SHP77 treated with DMSO at 0.1 percent for 48 hours (cell line): ENCODE measurements at places on chromosomes 11 and 22.

GRCh38 chr22:27724157-27724556 lies 77.4 kb downstream of the MN1 start:
- DNase-seq, result no peak

- DNase-seq, result no peak
These were observed 13.5 kb downstream of the RSF1 start for GRCh38 chr11:77806993-77807392.

- no peak for DNase-seq
These were observed 3.6 kb downstream of the DUSP8 start for GRCh38 chr11:1568441-1568911.

DNA sequence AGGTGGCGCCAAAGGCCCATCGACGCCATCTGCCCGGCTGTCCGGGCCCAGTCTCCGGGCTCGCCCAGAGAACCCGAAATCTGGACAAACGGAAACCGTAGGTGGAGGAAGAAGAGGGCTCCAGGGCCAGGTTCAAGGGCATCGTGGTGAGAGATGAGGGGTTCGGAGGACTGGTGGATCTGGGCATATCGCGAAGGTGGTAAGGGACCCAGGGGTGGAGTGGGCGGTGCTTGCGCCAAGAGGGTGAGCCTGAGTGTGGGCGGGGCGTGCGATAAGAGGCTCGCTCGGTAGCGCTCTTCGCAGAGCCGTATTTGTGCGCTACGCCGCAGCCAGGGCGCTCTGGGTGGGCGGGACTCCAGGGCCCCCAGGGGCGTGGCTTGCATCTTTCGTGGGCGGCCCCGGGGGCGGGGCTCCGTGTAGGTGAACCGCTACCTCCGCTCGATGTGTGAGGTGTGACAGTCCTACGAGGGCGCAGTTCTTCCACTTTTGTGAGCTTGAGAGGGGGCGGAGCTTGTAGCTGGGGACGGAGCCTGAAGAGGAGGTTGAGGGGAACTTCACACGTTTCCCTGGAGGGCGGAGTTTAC lies 4.8 kb downstream of the CD248 start:
- peak; percentile 96 for DNase-seq

DNA sequence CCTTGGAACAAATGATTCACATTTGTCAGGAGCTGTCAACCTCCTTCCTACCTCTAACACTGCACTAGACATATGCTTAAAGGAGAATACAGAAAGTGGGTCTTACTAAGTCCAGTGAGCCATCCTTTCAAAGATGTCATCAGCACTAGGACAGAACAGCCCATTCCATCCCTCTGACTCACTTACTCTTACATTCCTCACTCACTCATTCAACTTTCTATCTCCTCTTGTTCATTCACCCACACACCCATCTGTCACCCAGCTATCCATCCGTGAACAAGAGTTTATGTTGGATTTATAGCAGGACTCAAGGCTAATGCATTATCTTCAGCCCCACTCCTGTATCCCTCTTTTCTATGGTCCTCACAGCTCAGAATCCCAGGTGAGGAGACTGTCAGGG lies 9.1 kb downstream of the INSC start:
- DNase-seq, result no peak

DNA sequence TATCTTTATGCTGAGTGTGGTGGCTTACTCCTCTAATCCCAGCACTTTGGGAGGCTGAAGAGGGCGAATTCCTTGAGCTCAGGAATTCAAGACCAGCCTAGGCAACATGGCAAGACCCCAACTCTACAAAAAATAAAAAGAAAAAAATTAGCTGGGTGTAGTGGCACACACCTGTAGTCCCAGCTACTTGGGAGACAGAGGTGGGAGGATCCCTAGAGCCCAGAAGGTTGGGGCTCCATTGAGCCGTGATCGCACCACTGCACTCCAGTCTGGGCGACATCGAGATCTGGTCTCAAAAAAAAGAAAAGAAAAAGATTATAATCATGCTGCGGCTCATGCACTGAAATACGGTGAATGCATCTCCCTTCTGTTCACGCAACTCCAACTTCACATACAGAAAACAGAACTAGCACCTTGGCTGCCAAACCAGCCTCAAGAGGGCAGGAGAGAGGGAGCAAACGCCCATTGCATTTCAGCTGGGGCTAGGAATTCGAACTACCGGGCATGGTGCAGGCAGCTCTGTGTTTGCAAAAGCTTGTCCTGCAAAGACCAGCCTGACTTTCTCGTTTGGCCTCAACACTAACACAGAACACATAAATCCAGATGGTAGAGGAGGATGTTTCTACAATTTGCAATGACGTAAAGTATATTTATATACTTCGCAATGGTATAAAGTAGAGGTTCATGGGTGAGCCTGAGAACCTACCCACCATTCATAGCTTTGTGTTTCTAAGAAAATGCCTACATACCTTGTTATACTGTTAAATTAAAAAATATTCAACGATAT lies 6.3 kb upstream of the SYNGR1 start:
- DNase-seq, result peak; percentile 13

- DNase-seq, result no peak
These were observed 86.5 kb upstream of the CLPB start for GRCh38 chr11:72520815-72521214.

GRCh38 chr11:117618982-117619355 lies 178.0 kb downstream of the DSCAML1 start:
- DNase-seq, result peak; percentile 37

- no peak for DNase-seq
These were observed 1.9 kb downstream of the ELMOD1 start for GRCh38 chr11:107592813-107593212.

DNA sequence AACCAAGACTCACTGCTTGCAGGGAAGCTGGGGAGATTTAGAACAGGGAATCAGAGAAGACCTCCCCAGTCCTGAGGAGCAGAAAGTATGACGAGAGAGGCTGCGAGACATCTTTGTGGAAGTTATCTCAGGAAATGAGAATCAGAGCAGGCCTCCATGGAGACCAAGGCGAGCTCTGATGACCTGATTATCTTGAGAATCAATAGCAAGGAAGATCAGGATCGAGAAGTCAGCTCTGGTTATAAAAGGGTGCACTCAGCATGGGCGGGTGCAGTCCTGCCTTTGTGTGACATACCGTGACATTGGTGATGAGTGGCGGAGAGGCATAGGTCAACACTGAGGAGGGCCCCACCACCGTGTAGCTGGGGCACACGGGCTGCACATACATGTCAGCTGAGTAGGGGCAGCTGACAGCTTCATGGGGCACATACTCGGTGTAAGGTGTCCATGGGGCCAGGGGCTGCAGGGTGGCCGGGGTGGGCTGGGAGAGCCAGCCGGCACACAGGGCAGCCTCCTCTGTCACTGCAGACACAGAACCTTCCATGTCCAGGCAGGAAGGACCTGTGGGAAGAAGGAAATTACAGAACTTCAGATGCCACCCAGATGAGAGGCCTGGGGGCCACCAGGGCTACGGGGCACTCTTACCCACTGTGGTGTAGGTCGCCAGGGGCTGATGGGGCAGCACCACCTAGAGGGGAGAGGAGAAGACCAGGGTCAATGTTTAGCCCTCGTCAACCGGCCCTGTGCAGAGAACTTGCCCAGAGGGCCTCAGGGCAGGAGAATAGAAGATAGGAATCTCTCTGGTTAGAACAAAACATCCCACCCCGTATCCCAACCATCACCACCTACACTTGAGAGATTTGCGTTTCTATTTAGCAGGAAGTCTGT lies 21.7 kb downstream of the POU2AF1 start:
- DNase-seq, result no peak

GRCh38 chr11:86629045-86629706 lies 43.2 kb downstream of the ME3 start:
- no peak for DNase-seq

DNA sequence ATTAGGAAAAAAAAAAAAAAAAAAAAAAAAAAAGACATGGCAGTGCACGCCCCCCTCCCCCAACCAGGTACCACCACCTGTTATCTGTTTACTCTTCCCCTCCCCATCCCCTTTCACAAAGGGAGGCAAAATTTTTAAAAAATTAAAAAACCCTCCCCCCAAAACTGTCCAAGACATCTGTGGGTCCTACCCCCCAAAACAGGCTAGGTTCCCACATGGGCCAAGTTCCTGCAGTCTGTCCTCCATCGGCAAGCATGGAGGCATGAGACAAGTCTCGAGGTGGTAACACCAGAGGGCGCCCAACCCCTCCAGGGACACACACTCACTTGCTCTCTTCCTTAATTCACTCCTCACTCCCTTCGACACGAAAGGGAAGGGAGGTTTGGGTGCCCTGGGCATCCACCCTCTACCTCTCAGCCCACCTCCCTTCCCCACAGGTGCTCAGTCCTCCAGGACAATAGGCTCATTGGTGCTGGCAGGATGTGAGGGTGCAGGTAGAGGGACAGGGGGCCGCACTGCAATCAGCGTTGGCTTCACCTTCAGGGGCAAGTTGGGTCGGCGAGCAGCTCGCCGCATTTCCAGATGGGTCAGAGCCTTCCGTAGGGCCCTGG lies 2.2 kb upstream of the TUT1 start:
- DNase-seq, result peak; percentile 37

GRCh38 chr11:119479685-119480275 lies 56.8 kb upstream of the THY1 start:
- no peak for DNase-seq

DNA sequence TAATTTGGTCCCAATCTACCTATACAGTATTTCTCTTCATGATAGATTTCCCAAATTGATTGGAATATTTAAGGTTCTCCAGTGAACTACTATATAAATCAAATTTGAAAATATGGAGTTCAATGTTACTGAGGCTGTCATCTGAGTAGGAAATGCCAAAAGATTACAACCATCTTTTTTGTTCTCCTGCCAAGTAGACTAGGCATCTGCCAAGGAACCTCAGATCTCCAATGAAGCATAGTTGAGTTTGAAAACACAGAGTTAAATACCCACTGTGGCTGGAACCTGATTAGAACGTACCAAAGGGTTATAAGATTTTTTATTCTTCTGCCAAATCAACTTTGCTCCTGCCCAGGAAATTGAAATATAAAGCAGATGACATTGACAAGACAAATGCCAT lies 330.9 kb downstream of the CNTN5 start:
- DNase-seq, result no peak

DNA sequence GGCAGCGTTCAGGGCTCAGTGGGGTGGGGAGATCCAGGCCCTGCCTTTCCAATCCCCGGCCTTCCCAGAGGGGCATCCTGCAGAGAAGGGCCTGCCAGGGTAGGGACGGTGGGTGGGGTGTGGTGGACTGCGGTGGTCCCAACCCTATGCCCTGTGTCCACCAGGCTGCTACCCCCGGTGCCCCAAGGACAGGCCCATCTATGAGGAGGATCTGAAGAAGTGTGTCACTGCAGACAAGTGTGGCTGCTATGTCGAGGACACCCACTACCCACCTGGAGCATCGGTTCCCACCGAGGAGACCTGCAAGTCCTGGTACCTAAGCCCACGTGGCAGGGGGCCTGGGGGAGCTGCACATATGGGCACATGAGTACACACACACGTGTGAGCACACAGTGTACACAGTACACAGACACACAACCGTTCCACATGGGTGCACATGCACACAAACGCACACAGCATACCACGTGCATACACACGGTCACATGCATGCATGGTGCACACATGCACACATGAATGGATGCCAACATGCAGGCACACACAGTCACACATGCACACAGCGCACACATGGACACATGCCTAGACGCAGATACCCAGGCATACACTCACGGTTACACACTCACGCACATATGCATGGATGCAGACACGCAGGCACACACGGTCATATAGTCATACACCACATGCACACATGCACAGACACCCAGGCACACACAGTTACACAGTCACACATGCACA lies 16.1 kb downstream of the MUC2 start:
- DNase-seq, result no peak

DNA sequence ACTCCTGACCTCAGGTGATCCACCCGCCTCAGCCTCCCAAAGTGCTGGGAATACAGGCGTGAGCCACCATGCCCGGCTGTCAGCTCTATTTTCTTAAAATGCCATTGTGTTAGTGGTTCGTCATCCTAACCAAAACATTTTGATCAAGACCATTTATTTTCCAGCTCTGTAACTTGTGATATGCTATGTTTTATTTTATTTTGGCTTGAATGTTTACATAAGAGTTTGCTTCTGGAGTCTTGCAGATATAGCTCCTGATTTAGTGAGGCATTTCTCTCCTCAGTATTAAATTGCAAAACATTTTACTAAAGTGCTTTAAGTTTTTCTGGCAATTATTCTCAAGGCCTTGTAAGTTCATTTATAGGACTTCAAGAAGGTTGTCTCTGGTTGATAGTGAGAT lies 4.4 kb downstream of the EP300 start:
- DNase-seq, result no peak

GRCh38 chr11:5238486-5238885 lies 4.2 kb upstream of the HBD start:
- no peak for DNase-seq

DNA sequence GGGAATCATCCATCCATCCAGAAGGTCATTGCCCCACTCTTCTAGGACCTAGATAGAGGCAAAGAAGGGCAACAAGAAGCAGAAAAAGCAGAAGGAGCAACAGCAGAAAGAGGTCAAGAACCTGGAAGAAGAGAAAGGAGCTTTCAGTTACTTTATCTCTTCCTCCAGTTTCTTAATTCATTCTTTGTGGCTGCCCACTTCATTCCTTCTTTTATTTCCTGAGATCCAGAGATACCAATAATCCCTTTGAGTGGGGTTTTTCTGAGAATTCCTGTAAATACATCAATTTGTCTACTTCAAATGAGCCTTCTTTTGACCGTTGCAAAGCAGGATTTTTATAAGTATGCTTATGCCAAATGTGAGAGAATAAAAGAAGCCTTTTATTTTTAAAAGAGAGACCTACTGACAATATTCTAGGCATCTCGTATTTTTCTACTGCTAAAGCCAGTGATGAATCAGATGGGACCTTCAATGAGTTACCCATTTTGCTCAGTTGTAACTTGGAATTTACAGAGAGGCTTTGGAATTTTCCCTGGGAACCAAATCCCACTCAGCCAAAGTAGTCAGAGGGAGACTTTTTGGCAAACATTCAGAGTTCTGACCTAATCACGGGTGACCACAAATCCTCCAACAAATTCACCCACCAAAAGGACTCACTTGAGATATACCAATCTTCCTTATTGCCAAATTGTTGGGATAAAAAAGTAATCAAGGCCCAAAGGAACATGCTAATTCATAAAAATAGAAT lies 54.9 kb downstream of the ZC3H12C start:
- no peak for DNase-seq

- no peak for DNase-seq
These were observed 9.0 kb upstream of the HIKESHI start for GRCh38 chr11:86292912-86293616.

DNA sequence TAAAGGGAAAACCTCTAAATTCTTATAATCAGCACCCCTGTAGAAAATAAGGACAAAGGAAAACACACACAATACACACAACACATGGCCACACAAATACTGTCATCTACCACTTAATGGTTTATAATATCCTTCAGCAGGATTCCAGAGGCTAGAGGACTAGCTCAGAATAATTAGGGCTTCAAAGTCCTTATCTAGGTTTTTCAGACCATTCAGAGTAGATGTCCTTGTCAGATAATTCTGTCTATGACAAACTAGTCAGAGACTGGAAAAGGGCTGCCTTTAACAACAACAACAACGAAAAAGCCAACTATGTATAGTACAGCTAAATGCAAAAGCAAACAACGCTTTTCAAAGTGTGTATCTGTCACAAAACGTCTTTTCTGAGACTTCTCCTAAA lies 456.5 kb upstream of the CNTN5 start:
- DNase-seq, result no peak

- DNase-seq, result no peak
These were observed 28.7 kb upstream of the PICK1 start for GRCh38 chr22:38028344-38029130.

GRCh38 chr11:95078526-95078925 lies 11.1 kb upstream of the ENDOD1 start:
- DNase-seq, result no peak
